ENCODE measurements at places on chromosomes 12 and 14.

DNA sequence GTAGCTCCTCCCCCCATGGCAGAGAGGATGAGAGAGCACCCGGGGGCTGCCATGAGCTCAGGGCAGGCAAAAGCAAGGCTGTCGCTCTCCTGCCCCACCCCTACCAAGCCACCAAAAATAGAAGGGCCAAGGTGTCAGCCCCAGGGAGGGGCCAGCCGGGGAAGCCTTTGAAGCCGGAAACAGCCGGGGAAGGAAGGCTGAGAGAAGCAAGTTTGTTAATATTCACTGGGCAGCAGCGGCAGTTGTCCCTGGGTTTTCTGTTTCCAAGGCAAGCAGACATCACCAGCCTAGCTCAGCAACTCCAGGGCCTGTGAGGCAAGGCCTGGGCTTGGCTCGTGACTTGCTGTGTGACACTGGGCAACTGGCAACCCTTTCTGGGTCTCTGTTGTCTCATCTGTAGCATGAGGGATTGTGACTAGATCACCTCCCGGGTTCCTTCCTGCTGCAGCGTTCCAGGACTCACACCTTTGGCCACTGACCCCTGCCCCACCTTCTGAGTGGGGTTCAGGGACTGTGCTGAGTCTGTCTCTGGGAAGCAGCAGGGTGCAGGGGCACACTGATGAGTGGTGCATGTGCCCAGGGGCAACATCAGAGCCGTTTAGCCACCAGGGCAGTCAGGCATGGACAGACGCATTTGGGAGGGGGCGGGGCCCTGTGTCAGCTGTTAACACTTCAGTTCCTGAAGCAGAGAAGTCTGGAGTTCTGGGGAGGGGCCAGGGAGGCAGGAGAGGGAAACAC lies 24.3 kb downstream of the SYNDIG1L start:
- peak; percentile 78 for DNase-seq

DNA sequence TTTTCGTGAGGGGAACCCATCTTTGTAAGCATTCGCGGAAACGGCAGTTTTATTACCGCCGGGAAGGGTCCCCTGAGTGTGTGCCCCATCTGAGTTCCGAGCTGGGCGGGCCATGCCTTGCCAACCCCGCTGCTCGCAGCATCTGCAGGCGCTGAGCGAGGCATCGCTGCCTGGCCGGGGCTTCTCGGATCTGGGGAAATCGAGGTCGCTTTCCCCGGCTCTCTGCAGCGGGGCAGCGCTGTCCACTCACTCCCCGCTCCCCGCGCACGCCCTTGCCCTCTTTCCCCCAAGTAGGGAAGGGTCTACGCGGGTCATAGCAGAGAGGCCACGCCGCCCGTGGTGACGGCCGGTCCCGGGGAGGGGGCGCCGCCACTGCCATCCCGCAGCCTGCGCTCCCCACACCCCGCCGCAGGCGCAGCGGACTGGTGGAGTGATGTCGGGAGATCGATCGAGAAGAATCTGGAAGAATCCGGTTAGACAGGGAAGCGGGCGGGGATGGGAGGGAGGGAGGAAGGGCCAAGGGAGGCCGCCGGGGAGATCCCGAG lies 507 bp upstream of the FKBP4 start:
- DNase-seq = peak; percentile 48

DNA sequence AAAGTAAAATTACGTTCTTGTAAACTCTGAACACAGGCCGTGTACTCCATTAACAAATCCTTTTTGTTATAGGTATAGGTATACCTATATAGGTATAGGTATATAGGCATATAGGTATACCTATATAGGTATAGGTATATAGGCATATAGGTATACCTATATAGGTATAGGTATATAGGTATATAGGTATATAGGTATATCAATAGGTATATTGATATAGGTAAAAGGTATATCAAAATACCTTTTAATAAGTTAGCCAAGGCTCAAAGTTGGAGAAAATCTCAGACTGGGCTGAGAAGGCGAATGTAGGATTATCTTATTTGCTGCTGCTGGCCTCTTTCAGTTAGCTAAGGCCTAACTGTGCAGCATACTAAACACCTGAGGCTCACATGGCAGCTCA lies 3.4 kb downstream of the SCFD1 start:
- DNase-seq = no peak

DNA sequence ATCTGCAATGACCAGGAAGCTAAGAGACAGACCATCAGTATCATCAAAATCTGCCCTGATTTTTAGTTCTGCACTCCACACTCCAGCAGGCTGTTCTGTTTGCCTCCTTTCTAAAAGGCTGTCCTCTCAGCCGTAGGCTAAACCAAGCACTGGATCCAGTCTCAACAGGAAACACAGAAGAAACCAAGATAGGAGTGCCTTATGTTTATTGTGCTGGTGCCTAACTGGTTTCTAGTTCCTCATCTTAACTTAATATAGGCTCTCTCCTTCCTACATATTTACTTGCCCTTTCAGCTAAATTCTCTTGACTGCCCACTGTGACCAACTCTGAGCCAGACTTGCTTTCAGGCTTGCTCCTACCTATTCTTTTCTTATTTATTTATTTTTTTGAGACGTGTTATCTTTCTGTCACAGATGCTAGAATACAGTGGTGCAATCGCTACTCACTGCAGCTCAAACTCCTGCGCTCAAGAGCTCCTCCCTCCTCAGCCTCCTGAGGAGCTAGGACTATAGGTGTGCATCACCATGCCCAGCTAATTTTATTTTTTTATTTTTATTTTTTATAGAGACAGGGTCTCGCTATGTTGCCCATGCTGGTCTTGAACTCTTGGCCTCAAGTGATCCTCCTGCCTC lies 30.8 kb downstream of the GALNT4 start:
- no peak for DNase-seq

DNA sequence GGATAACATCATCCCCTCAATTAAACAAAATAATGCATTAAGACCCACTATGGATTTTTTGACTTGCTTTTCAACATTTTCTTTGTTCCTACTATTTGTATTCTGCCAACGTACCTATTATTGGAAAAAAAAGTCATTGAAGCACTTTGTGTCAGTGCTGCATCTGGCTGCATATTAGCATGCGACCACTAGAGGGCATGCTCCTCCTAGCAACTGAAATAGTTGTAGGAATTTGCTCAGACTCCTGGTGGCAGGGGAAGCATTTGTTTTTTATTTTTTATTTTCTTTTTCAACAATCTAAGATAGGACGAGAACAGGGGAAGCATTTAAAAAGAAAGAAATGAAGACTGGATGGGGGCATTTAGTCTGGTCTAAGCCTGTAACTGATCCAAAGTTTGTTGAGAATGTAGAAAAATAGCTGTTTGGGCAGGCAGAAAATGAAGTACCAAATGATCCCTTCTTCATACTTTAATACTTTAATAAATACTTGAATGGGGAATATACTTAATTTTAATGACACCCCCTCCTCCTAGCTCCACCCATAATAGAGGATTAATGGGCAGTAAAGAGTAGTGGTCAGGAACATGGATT lies 14.5 kb upstream of the CLEC4A start:
- peak; percentile 87 for DNase-seq

GRCh38 chr12:120214626-120215356 lies 13.9 kb upstream of the RPLP0 start:
- DNase-seq = no peak

GRCh38 chr12:107377596-107378385 lies 284.4 kb upstream of the CRY1 start:
- no peak for DNase-seq

- DNase-seq = no peak
Measured at GRCh38 chr12:93913845-93914244, 234.5 kb upstream of the PLXNC1 start.

- no peak for DNase-seq
Measured at GRCh38 chr14:65959563-65960024, 526.6 kb upstream of the CCDC196 start.

DNA sequence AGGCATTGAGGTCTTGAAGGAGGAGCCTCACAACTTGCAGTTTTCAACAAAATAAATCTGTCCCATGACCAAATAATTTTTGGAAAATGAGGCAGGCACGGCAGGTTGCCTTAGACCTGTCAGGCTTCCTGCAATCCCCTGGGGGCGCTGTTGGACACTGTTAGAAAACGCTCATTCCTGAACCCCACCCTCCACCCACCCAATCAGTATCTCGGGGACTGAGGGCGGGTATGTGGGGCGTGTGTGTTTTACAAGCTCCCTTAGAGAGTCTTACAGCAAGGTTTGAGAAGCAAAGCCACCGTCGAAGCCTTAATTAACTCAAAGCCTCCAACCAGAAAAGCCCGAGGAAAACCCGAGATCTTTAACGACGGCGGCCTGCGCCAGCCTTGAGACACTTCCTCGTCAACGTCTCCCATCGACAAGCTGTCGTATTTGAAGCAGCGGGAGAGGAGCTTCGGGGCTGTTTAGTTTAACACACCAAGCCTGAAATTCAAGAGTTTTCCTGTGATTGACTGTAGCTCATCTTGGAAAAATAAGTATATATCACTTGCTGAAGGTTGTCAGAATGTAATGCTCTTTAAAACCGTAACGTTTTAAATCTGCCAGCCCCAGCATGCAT lies 123.0 kb downstream of the GLT1D1 start:
- no peak for DNase-seq

- no peak for DNase-seq
Measured at GRCh38 chr12:52914576-52915121, 9.8 kb upstream of the KRT8 start.

- no peak for DNase-seq
Measured at GRCh38 chr14:20428010-20428365, 8.0 kb downstream of the KLHL33 start.

DNA sequence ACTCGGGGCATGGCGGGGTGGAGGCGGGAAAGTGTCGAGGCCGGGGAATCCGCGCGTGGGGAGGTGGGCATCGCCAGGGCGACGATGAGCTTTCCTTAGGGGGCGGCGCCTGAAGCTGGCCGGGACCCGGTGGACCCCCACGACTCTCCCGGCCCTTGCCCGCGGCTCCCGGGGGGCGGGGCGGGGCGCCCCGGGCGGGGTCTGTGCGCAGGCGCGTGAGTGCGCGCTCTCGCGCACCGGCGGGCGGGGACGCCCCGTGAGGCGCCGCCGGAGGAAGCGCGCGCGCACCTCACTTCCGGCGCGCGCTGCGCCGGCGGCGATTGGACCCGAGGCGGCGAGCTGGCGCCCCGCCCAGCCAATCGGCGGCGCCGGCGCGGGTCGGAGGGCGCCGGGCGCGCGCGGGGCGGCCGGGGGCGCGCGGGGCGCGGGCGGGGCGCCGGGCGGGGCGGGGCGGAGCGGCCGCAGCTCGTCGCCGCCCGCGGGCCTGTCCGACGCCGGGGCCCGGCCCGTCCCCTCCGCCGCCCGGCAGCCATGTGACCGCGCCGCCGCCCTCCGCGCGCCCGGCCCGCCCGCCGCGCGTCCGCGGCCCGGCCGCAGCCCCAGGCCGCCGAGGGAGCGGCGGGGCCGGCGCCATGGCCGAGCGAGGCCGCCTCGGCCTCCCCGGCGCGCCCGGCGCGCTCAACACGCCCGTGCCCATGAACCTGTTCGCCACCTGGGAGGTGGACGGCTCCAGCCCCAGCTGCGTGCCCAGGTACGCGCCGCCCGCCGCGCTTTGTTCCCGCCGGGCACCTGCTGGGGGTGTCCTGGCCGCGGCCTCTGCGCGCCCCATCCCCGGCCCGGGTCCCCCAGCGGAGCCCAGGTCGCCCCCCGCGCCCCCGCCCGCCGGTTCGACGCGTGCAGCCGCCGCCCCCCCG lies at the start of gene PACS2:
Gene PACS2, plus strand, starts transcription at position 462 of the 914 bp plus-strand sequence. Its CDS starts 171 bp downstream, at position 633.
- peak; percentile 88 for DNase-seq

- DNase-seq = peak; percentile 81
Measured at GRCh38 chr12:48925304-48926011, at the start of gene FKBP11. Gene FKBP11 (minus strand): TSS chr12:48925492. CDS start chr12:48925428, 64 bp downstream.

GRCh38 chr12:20602641-20603391 lies 92.3 kb upstream of the SLCO1C1 start:
- no peak for DNase-seq

DNA sequence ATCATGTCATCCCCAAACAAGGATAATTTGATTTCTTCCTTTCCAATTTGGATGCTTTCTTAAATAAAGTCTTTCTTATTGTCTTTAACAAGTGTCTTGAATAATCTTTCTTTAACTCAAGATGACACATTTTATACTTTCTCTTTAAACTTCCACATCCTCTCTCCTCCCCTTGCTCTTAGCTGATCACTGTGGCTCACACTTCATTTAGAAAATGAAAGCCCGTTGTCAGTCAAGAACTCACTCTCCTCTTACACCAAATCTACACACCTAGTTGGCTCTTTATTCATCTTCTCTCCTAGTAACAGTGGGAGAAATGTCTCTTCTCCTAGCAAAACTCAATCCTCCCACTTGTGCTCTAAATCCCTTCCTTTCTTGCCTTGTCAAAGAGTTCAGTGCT lies 10.4 kb upstream of the RMST start:
- no peak for DNase-seq

- no peak for DNase-seq
Measured at GRCh38 chr14:103302966-103303365, 31.1 kb upstream of the EIF5 start.

DNA sequence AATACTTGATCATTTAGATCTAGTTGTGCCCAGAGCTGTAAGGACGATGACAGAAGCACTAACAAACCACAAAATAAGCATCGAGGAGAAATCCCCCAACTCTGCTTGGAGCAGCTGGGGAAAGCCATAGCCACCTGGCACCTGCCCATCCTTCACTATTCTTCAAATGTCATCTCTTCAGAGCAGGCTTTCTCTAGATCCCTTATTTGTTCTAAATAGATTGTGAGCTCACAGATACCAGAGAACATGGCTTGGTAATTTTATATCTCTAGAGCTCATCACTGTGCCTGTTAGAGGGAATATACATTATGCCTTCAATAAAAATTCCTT lies 50.9 kb downstream of the GRIP1 start:
- DNase-seq = no peak

DNA sequence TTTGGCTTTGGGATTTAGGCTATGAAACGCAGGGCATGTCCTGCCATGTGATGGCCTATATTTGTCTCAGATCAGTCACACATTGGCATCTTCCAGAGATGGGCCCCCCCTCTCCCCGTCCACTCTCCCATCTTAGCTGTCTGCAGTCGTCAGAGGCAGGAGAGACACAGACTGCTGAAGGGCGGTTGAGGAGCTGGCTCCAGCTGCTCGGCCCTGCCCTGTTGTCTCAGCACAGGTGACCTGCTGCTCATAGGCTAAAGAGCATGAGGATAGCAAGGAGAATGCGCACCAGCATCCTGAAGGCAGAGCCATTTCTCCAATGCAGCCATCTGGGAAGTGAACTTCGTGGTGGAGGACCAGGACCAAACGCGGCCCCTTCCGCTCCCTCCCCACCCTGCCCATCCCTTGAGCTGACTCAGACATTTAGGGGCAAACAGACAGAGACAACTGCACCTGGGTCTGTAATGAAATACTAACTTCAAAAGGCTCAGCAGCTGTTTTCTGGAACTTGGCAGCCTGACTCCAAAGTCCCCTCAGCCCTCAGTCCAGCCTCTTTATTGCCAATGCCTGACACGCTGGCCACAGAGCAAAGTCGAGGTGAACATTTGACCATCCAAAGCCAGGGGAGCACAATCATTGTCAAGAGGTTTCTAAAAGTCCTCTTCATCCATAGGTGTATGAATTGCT lies 22.3 kb downstream of the FZD10 start:
- DNase-seq = no peak

GRCh38 chr12:95105540-95105939 lies 32.1 kb upstream of the NR2C1 start:
- no peak for DNase-seq

- no peak for DNase-seq
Measured at GRCh38 chr12:2826721-2827515, 7.9 kb downstream of the NRIP2 start.

GRCh38 chr14:22882529-22883172 lies 371 bp upstream of the REM2 start:
- DNase-seq = no peak

- no peak for DNase-seq
Measured at GRCh38 chr12:117039891-117040309, 59.3 kb downstream of the TESC start.
